T1000 (cell line): ENCODE measurements at places on chromosomes 7 and 10.

GRCh38 chr10:96765406-96766240, 45.3 kb upstream of the PIK3AP1 start:
- DNase-seq = no peak

DNA sequence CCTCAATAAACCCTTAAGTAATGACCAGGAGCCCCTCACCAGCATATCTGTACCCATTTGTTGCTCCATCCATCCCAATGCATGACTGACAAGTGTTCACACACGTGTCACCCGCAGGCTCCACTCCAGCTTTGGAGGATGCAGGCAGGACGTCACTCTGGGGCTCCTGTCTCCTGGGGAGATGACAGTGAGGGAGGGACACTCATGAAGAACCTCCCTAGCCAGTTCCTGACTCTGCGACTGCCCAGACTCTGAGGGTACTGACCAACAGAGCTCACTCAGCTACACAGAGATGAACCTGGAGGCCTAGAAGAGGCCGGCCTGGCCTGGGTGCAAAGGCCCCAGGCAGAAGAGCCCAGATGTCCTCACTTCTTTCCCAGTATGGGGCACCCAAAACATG, 135.1 kb upstream of the RET start:
- DNase-seq = no peak

DNA sequence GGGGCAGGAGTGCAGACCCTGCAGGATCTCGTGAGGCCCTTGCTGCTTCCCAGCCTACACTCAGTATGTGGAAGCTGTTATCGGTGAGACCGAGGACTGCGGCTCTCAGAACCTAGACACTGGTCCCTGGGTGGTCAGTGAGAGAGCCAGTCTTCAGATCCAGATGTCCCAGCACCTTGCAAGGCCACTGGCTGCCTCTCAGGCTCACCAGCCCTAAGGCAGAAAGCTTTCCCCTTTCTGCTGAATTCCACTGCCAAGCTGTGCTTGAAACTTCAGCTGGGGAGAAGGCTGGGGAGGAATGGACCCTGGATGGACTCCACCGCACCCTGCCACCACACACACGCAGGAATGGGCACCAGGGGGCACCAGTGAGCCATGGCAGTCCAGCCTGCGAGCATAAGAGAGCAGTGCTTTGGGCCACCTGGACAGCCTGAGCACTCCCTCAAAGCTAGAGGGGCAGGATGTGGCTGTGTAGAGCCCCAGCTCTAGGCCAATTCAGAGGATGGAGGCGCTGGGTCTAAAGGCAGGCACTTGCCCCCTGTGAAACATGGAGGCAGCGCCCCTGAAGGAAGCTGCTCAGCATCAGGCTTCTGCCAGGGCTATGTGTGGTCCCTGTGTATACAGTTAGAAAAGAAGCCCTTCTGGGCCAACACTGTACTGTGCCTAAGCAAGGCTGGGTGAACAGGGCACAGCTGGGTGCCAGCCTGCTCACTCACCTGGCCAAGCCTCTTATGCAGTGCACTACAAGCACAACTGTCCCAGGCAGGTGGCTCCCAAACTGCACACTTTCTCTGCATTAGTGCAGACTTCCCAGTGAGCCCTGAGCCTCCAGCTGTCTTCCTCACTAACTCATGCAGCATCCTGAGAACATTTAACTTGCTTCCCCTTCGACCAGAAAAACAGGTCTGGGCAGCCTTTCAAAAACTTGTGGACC, 21.6 kb downstream of the TMEM72 start:
- peak; percentile 25 for DNase-seq

GRCh38 chr10:96478355-96478754, 35.4 kb downstream of the TLL2 start:
- no peak for DNase-seq

- no peak for DNase-seq
Measured at GRCh38 chr10:35909121-35909720, 267.1 kb upstream of the FZD8 start.

- no peak for DNase-seq
Measured at GRCh38 chr7:19146699-19147098, 1.5 kb upstream of the FERD3L start.

DNA sequence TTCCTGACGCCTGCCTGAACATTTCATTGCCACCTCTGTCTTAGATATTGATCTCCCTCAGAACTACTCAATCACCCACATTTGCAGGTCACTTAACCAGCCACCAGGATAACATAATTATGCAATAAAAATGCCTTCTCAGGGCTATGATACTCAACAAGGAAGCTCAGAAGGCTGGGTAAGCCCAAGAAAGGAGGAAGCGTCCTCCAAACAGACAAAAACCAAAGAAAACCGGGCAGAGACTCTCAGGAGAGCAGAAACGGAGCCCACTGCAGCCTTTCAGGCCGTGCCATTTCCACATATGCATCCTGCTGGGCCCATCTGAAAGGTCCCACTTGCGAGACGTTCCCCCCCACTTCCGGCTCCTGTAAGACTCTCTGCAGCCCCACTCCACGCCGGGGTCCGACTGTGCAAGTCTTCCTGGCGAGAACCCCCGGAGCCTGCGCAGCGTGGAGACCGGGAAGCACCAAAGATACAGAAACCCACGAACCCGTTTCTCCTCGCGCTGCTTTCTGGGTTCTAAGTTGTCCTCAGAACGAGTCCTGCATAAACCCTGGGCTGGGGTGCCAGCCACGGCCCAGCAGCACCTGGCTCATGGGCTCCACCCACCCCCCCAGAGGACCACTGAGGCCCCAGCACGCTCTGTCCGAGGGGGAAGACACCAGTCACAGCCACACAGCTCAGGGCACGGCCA, 83.7 kb downstream of the DIP2C start:
- no peak for DNase-seq

DNA sequence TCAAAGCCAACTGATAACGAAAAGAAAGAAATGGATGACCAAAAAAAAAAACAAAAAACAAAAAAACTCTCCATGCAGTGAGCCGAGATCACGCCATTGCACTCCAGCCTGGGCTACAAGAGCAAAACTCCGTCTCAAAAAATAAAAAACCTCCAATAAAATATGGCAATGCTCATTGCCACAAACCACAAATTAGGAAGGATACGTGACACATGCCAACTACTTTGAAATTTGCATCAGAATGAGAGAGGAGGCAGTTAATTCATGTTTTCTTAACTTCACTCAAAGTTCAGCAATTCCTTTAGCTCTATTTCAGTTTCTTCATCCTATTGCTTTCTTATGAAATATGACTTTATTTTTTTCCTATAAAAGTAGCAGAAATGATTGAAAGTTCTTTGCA, 398.1 kb upstream of the C7orf33 start:
- no peak for DNase-seq

DNA sequence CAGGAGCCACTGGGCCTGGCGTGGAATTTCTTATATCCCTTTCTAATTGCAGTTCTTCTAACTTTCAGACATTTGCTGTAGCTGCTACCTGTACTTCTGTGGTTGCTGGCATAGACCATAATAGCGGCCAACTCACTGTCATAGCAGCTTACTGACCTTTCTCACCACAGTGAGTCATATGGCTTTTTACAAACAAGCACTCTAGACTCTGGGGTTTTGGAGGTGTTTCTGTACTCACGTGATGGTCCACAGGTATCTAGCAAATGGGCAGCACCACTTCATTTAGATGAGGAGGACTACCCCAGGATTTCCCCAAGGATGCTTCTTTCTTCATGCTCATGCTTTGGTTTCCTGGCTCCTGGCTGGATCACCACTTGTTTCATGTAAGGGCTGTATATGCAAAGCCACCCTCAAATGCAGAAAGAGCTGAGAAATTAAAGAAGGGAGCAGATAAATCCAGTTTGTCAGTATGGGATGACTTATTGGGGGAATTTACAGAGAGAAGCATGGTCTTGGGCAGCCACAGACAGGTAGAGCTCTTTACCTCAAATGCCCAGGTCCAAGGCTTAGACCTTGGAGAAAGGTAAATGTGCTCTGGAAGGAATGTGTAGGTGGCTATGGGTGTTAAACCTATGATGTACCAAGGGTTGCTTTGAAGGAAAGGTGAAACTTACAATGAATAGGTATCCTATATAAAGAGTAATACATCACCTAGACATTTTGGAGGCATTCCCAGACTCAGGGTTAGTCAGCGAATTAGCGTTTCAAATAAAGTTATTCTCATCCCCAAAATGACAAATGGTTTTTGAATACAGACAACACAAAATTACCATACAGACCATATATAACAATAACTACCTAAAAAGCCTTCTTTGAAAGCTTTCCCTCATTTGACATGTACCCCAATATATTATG, 15.9 kb upstream of the SLC25A16 start:
- no peak for DNase-seq

DNA sequence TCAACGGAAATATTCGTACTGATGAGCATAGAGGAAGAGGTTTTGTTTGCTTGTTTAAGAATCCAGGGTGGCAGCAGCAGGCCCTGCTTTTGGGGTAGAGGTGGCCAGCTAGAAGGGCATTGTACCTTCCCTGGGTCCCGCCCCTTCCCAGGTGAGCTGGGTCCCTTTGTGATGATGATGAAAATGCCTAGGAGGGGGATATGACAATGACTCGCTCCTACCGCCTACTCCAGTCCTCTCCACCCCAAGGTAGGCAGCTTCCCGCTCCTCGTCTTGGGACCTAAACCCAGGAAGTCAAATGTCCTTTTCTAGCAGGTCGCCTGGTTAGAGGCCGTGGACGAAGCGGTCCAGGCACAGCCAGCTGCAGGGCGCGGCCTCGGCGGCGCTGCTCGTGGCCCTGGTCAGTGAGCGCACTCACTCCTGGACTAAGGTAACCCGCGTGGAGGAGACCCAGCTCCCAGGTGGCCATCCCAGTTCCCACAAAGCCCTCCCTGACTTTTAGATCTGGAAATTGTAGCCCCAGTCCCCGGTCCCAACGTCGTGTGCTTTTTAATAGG, 141.4 kb downstream of the LSMEM1 start:
- DNase-seq = no peak

GRCh38 chr7:143401265-143401664, 7.4 kb downstream of the EPHA1 start:
- no peak for DNase-seq

- DNase-seq = no peak
Measured at GRCh38 chr10:61547297-61547696, 94.1 kb upstream of the TMEM26 start.

DNA sequence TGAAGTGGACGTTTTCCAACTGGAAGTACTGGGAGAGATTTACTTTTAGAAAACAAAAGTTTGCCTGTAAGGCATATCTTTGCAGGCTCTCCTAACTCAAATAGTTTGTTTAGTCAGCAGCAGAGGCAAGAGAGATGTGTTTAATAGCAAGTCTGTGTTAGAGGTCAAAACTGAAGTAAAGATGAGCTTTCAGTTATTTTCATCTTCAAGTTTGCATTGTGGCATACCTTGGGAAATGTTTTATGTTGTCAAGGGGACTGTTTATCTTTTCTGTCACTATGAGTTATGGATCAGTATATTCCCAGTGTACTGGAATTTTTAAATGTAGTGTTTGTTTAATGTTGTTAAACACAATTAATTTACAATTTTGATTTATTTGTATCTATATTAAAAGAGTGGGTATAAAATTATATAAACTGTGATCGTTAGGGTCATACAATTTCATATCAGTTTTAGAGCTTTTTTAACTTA, 169.7 kb upstream of the PPP1R3A start:
- DNase-seq = no peak

- DNase-seq = peak; percentile 100
Measured at GRCh38 chr10:33661580-33662336, 327.3 kb upstream of the NRP1 start.

DNA sequence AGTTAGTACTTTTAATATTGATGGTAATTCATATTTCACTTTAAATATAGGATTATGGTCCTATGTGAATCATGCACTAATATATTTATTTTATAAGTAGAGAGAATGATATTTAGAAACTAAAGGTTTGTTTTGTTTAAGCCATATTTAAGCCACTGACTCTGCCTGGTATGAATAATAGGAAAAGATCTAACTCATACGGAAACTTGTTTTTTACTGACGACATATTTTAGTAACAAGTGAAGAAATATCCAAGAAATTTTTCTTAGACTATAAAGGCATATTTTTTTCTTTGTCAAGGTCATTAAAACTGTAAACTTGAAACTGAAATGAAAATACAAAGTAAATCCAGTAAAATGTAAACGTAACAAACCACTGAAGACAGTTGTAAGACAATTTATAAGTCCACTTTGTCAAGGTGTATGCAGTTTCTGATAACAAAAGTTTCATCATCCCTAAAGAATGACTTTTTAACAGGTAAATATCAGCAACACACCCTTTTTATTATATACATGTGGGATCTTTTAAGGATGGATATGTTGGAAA, 147.1 kb downstream of the PHF14 start:
- no peak for DNase-seq

DNA sequence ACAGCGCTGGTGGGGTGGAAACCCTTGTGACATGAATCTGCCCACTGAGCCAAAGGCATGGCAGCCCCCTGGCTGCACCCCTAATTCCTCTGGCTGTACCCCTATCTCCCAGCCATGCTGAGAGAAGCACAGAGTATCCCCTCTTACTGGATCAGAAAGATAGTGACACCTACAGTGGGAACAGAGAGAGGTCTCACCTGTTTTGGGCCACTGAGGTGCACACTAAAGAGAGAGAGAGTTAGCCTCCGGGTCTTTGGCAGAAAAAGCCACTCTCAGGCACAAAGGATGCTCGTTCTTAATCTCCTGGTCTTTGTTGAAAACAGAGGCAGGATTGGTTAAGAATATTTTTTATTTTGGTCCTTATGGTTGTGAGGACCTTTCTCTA, 11.3 kb downstream of the TSPAN14 start:
- DNase-seq = no peak

GRCh38 chr10:75353183-75353582, 48.4 kb downstream of the ZNF503 start:
- DNase-seq = no peak

DNA sequence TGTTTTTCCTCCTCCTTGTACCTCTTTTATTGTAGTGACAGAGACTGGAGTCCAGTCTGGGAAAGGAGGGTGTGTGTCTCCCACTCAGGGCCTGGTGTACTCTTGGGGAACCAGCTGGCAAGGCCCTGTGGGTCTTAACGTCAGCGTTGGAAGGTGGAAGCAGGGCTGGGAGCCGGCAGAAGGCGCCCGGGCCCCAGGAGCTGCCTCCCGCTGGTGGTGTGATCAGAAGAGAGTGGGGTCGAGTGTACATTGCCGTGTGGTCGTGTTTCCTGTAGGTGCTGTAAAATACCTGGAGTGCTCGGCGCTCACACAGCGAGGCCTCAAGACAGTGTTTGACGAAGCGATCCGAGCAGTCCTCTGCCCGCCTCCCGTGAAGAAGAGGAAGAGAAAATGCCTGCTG, 45.7 kb downstream of the DAGLB start:
- no peak for DNase-seq

DNA sequence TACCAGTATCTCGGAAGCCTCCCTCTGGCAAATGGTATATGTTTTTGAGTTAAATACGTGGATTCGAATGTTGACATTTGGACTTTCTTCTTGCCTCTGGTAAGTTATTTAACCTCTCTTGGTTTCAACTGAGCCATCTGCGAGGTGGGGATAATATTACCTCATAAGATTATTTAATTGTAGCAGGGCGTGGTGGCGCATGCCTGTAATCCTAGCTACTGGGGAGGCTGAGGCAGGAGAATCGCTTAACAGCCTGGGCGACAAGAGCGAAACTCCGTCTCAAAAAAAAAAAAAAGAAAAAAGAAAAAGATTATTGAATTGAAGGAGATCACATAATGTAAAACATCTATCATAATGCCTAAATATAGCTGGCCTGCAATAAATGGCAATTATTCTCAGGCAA, 396 bp upstream of the TAF5 start:
- DNase-seq = no peak
